ENCODE measurements at places on chromosomes 7 and 10.

- DNase-seq: no peak
- H3K4me3 ChIP-seq: no peak overlapping the region
- H3K4me1 ChIP-seq: no peaks in the 10 kb centered on the region
- no peaks in the 10 kb centered on the region for H3K36me3 ChIP-seq
These were observed 417.0 kb upstream of the FOXK1 start for GRCh38 chr7:4265066-4265465.

GRCh38 chr10:22986771-22987542 lies 59.1 kb downstream of the ARMC3 start:
- H3K4me1 ChIP-seq: peaks cover 17% of the 10 kb centered on the region
- no peaks in the 10 kb centered on the region for H3K27me3 ChIP-seq
- H3K36me3 ChIP-seq: no peaks in the 10 kb centered on the region
- no peak overlapping the region for H3K27ac ChIP-seq
- DNase-seq: peak; percentile 32

- H3K4me1 ChIP-seq: no peaks in the 10 kb centered on the region
- H3K27ac ChIP-seq: no peak overlapping the region
- no peak overlapping the region for H3K4me3 ChIP-seq
- H3K36me3 ChIP-seq: no peaks in the 10 kb centered on the region
These were observed 21.4 kb downstream of the CREB5 start for GRCh38 chr7:28433699-28434219.

DNA sequence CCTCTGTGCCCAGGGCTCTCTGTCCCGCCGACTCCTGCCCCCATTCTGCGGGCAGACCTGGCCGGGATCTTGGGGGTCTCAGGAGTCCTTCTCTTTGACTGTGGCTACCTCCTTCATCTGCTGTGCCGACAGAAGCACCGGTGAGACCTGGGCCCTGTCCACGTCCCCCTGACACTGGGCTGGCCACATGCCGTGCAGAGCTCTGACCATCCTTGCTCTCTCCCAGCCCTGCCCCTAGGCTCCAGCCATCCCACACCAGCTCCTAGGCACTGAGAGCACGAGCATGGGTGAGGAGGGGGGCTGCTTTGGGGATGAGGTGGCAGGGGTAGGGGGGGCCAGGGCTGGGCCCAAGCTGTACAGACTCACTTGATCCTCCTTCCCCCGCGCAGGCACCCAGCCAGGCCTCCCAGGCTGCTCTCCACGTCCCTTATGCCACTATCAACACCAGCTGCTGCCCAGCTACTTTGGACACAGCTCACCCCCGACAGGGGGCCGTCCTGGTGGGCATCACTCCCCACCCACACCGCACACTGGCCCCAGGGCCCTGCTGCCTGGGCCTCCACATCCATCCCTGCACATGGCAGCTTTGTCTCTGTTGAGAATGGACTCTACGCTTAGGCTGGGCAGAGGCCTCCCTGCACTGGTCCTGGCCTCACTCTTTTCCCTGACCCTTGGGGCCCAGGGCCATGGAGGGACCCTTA lies 4.8 kb upstream of the PILRB start:
- no peaks in the 10 kb centered on the region for H3K27me3 ChIP-seq
- DNase-seq: no peak
- no peak overlapping the region for H3K4me3 ChIP-seq
- H3K27ac ChIP-seq: no peak overlapping the region
- no peaks in the 10 kb centered on the region for H3K4me1 ChIP-seq
- H3K36me3 ChIP-seq: no peaks in the 10 kb centered on the region

- no peaks in the 10 kb centered on the region for H3K36me3 ChIP-seq
- H3K27ac ChIP-seq: no peak overlapping the region
- H3K4me3 ChIP-seq: no peak overlapping the region
- no peak for DNase-seq
These were observed 203.5 kb downstream of the GLI3 start for GRCh38 chr7:42033480-42033879.

- H3K4me1 ChIP-seq: peaks cover 24% of the 10 kb centered on the region
- H3K4me3 ChIP-seq: no peak overlapping the region
- H3K27me3 ChIP-seq: no peaks in the 10 kb centered on the region
- H3K27ac ChIP-seq: no peak overlapping the region
- DNase-seq: no peak
These were observed 87.6 kb upstream of the AFAP1L2 start for GRCh38 chr10:114491933-114492332.

- no peaks in the 10 kb centered on the region for H3K36me3 ChIP-seq
- no peaks in the 10 kb centered on the region for H3K4me1 ChIP-seq
- H3K4me3 ChIP-seq: no peak overlapping the region
- peak; percentile 45 for DNase-seq
- no peak overlapping the region for H3K27ac ChIP-seq
These were observed 692.6 kb downstream of the ZWINT start for GRCh38 chr10:55668326-55668922.

GRCh38 chr10:44834131-44834530 lies 77.0 kb upstream of the TMEM72 start:
- no peaks in the 10 kb centered on the region for H3K36me3 ChIP-seq
- no peaks in the 10 kb centered on the region for H3K4me1 ChIP-seq
- H3K27ac ChIP-seq: no peak overlapping the region

DNA sequence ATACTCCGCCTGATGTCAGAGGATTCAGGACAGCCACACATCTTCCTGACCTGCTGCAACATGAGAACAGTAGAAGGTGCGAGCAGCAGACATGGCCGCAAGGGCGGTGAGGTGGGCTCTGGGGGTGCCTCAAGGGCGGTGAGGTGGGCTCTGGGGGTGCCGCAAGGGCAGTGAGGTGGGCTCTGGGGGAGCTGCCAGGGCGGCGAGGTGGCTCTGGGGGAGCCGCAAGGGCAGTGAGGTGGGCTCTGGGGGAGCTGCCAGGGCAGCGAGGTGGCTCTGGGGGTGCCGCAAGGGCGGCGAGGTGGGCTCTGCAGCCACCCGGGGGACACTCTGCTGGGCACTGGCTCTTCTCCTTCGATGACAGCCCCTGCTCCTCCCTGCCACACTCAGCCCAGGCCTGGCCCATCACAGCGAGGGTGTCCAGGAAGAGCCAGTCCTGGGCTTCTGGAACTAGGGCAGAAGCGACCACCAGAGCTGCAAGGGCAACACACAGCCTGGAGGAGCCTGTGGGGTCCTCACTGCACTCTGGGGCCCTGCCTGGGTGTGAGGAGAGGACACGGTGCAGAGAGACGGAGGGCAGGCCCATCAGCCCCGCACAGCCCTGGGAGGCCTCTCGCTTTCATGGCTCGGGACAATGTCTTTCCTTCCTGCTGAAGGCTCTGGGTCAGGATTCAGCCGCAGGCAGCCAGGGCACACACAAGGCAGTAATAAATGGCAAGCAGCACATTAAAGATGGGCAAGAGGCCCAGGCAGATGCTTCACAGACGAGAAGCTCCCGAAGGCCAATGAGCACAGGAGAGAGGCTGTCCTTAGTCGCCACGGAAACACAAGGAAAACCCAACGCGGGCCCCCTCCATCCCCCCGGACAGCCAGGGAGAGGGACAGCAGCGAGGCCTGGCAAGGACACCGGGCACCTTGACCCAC lies 42.5 kb downstream of the STK32C start:
- no peaks in the 10 kb centered on the region for H3K27me3 ChIP-seq
- no peaks in the 10 kb centered on the region for H3K36me3 ChIP-seq

DNA sequence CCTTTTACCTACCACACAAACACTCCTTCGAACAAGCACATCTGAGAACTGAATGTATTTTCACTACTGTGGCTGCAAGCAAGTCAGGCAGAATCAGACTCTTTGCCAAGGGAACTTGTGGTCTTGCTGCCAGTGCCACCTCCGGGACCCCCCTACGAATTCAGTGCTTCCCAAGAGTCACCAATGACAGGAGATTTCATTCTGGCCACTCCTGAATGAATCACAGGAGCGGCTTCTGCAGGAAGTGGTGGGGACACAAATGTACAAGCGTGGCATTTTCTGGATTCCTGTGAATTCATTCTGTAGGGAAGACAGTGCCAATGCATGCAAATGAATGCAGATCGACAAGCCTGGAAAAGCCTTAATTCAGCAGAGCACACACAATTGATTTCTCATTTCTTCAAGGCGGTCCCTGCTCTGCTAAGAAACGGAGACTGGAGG lies 161.2 kb downstream of the CAMK1D start:
- H3K27me3 ChIP-seq: no peaks in the 10 kb centered on the region
- no peak for DNase-seq
- H3K4me1 ChIP-seq: peaks cover 8% of the 10 kb centered on the region

DNA sequence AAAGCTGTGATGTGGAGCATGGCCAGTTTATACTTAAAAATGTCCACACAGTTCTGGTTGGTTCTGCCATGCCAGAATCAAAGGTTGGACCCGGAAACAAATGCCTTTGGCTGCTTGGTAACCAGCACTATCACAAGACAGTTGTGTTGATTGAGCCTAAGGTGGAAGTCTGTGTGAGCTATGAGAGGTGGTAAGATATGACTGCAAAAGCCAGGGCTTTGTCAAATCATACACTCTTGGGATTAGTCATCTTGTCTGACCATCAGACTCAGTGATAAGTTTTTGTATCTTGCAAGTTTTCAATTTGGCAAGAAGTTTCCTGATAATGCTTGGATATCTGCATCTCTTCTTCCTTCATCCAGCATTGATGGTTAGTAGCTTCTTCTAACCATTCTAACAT lies 35.5 kb downstream of the GPR141 start:
- no peak overlapping the region for H3K4me3 ChIP-seq
- no peaks in the 10 kb centered on the region for H3K4me1 ChIP-seq
- H3K27ac ChIP-seq: no peak overlapping the region
- H3K36me3 ChIP-seq: no peaks in the 10 kb centered on the region
- H3K27me3 ChIP-seq: no peaks in the 10 kb centered on the region

- DNase-seq: no peak
- H3K27ac ChIP-seq: no peak overlapping the region
- no peak overlapping the region for H3K4me3 ChIP-seq
- H3K27me3 ChIP-seq: no peaks in the 10 kb centered on the region
These were observed 39.6 kb upstream of the ZNF680 start for GRCh38 chr7:64602518-64602917.

DNA sequence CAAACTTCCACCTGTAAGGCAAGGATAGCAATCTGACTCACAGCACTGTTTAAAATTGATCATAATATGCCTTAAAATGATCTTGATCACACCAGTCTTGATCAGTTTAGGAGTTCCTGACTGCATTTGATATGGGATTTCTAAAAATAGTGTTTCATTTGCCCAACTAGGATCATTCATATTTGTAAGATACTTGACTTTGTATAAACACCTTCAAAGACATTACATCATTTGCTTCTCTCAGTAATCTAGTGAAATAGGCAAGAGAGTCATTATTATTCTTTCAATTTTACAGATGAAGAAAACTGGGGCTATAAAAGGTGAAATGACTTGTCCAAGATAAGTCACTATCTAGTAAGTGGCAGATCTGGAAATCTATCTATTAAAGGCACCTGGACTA lies 521.1 kb downstream of the GATA3 start:
- H3K4me1 ChIP-seq: no peaks in the 10 kb centered on the region
- H3K27ac ChIP-seq: no peak overlapping the region
- H3K36me3 ChIP-seq: no peaks in the 10 kb centered on the region
- H3K27me3 ChIP-seq: no peaks in the 10 kb centered on the region
- no peak for DNase-seq

DNA sequence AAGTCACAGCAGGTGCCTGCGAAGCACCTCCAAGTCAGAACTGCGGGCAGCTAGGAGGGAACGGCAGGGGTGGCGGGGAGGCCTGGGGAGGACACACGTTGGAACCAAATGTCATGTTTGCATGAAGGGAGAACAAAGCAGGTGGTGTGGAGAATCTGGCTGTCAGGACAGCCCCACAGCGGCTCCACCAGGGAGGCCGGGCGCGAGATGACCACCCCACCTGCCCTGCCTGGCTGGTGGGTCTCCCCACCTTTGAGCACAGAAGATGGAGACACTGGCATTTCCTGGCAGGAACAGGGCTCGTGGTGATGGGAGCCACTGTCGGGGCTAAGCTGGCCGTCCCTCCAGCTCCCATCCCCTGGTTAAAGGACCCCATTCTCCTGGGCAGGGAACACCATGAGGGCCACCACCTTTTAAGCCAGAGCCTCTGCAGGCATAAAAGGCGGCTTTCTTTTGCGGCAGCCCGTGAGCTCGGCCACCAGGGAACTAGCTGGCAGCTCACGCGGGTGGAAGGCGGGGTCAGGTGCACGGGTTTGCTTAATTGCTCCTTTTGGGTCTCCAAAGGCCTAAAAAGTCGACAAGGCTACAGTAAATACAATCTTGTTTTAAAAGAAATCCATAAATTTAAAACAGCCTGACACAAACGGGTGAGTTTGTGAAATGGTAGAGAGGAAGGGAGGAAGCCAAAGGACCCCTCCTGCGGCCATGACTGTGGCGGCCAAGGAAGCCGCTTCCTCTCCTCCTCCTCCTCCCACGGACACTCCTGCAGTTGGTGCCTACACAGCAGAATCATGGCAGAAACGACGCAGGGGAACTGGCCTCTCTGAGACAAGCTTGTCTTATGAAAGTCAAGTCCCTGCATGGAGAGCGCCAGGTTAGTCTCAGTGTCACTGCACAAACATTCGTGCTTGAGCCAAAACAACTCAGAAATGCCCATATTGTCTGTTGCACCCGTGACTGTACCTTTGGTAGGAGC lies 213.8 kb downstream of the DNAJB6 start:
- no peaks in the 10 kb centered on the region for H3K4me1 ChIP-seq
- no peak overlapping the region for H3K27ac ChIP-seq
- no peak overlapping the region for H3K4me3 ChIP-seq
- H3K36me3 ChIP-seq: no peaks in the 10 kb centered on the region
- peaks cover 92% of the 10 kb centered on the region for H3K27me3 ChIP-seq
- DNase-seq: no peak

DNA sequence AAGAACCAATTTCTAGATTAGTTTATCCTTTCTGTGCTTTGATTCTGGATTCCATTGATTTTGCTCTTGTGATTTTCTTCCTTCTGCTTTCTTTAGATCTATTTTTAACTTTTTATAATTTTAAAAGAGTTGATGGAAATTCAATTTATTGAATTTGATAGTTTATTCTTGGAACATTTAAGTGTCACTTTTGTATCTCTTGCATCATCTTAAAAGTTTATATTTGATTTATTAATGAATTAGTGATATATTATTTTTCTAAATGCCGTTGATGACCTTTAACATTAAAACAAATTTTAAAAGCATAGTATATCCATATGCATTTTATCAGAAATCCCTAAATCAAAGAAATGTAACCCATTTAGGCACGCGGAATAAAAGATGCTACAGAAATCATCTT lies 26.9 kb downstream of the DMTF1 start:
- no peak overlapping the region for H3K27ac ChIP-seq
- DNase-seq: no peak
- no peak overlapping the region for H3K4me3 ChIP-seq
- H3K4me1 ChIP-seq: no peaks in the 10 kb centered on the region
- H3K36me3 ChIP-seq: peaks cover 22% of the 10 kb centered on the region
- no peaks in the 10 kb centered on the region for H3K27me3 ChIP-seq

- no peaks in the 10 kb centered on the region for H3K36me3 ChIP-seq
- DNase-seq: no peak
- no peak overlapping the region for H3K27ac ChIP-seq
These were observed 116.0 kb downstream of the ATRNL1 start for GRCh38 chr10:115209133-115209532.

DNA sequence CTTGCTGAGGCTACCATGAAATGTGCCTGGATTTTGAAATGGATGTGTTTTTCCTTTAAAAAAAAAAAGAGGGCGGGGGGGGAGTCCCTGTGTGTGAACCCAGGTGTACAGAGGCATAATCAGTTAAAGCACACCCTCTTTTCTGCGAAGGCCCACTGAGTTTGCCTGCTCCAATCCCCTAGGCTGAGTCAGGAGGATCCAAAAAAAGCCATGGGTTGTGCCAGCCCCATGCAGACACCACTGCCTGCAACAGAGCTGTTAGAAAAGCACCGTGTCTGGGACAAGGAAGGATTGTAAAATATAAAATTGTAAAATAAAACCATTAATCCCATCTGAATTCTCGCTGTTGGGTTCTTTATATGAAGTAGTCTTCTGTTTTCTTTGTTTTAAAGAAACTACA lies 217.9 kb downstream of the ADAM12 start:
- H3K27me3 ChIP-seq: 0 out of 2 replicates have a peak, but pooled peaks cover 4% of the 10 kb centered on the region
- H3K27ac ChIP-seq: no peak overlapping the region
- DNase-seq: no peak
- no peaks in the 10 kb centered on the region for H3K36me3 ChIP-seq
- no peak overlapping the region for H3K4me3 ChIP-seq
